C1 segment of cervical spinal cord (tissue), 14 donors: ENCODE measurements at places on chromosomes 2 and 18.

DNA sequence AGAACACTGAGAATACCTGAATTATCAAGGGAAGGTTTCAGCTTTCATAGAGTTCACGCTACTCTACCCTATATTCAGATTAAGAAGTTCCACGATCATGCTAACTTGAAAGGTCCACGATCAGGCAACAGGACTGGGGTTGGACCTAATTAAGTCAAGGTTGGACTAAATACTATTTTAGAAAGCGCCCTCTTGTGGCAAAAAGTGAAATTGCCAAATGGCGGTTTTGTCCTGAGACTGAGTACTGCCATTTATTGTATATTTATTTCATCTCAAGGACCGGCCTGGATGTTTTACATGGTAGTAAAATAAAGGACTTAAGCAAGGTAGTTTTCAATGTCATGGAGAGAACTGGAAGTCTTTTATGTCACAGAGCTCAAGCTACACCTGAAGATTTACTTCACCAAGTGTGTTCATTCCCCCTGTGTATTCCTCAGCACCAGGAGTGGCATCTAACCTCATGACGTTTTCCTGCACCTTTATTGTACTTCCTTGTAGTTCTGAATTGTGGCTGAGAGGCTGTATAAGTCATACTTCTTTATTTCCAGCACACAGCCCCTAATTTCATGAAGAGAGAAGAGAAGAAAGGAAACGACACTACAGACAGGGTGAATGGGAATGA lies 56.8 kb downstream of the SRD5A2 start:
- no peak for DNase-seq

DNA sequence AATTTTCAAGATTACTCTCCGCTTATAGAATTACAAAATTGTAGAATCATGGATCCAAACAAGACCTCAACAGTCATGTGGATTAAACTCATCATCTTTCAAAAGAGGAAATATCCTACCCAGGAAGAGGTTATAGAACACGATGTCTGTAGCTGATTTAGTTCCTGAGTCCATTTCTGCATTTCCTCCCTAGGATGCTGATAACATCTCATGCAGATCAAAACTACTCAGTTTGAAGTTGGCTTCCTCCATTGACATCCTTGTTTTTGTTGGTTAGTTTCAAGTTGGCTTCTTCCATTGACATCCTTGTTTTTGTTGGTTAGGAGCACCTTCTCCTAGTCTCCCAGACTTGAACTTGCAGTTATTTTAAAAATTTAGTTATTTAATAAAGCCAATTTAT lies 147.5 kb downstream of the PARD3B start:
- DNase-seq = no peak

- no peak for DNase-seq
Observed at GRCh38 chr2:27407798-27408491, 1.4 kb downstream of the PPM1G start.

DNA sequence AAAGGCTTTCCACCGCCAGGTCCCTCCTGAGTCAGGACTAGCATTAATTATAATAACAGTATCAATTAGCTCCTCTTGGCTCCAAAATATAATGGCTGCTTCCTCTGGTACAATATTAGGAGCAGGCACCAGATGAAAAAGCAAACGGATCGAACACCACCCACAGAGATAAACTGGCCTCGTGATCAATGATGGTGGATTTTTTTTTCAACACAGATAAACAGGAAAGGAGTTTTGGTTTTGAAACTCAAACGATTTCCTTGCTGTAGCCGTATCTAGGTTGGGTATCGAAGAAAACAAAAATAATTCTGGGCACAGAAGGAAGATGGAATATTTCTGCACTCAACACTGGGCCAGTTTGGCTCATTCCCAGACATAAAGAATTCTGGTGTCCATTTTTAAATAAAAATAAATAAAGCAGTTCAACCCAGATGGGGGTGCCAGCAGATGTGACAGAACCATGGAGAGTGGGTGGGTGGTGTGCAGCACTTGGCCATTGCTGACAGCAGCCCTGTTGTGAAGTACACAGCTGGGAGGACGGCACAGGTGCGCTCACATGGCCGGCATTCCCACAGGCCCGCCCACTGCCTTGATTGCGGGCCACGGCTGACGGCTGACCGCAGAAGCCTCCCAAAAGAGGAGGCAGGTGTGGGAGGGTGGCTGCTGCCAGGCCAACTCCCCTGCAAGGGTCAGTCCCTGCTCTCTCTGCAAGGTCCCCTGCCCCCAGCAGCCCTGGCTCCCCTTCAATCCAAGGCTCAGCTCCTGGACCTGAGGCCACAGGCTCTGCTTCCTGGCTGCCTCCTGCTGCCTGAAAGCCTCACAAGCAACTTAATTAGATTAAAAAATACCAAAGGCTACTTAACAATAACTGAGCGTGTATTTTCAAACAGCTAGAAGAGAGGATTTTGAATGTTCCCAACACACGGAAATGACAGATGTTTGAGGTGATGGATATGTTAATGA lies 351.9 kb upstream of the ID2 start:
- no peak for DNase-seq

DNA sequence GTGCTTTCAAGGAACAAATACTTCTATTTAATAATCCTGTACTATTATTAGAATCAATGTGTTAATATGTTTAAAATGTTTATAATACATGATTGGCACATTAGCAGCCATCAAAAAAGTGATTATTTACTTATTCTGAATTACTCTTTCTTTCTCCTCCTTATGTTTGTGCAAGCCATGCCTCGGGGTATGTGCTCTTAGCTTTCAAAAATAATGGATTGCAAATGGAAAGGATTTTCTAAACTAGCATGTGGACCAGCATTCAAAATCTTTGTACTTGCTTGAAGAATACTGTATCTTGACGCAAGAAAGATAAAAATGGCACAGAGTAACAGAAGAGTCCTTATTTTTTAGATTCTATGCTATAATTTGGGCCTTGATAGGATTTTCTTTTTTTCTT lies 156.5 kb downstream of the CDH7 start:
- DNase-seq = no peak

DNA sequence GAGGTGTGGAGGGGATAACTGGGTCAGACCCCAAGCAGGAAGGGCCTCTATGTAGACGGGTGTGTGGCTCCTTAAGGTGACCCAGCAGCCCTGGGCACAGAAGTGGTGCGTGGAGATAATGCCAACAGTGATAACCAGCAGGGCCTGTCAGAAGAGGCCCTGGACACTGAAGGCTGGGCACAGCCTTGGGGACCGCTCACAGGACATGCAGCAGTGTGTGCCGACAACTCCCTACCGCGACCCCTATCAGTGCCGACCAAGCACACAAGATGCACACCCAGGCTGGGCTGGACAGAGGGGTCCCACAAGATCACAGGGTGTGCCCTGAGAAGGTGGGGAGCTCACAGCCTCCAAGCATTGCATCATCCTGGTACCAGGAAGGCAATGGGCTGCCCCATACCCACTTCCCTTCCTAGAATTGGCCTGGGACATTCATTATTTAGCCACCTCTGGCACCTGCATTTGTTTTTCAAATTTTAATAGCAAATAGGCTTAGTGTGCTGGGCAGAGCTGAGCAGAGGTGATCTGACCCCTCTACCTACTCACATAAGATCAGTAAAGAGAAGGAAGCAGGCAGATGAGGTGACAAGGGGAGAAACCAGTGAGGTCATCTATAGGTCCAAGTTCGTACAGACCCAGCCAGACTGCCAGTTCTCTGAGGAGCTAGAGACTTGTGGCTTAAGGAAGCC lies 55.2 kb downstream of the BCL11A start:
- DNase-seq = no peak

- DNase-seq = no peak
Observed at GRCh38 chr2:12223732-12224131, 477.3 kb downstream of the LPIN1 start.

GRCh38 chr18:45745817-45746461 lies 22.0 kb downstream of the SLC14A1 start:
- no peak for DNase-seq

DNA sequence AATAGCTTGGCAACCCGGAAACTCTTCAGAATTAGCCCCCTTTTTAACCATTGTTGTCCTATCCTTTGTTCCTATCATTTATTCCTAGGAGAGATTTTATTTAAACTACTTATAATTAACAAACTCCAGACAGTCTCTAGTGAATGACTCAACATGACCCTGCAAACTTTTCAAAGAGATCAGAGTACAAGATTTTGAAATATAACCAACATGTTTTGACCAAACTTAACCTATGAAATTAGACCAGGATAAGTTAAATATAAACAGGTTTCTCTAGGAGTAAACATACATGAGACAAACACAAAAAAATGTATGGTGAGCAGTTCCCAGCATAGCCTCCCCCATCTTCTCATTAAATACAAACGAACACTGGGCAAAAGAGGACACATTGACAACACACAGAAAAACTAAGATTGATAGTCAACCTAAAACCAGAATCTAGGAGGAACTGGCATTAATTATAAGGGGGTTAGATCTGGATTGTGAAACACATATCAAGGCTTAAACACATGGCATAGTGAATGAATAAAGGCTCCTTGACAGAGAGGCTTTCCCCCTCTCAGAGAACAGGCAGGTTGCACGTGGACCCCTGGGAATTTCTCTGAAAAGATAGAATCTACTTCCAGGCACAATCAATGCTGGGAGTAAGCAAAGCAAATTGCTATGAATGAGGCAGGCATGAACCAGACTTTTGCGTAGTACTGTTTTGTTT lies 284.1 kb downstream of the IRS1 start:
- DNase-seq = no peak

DNA sequence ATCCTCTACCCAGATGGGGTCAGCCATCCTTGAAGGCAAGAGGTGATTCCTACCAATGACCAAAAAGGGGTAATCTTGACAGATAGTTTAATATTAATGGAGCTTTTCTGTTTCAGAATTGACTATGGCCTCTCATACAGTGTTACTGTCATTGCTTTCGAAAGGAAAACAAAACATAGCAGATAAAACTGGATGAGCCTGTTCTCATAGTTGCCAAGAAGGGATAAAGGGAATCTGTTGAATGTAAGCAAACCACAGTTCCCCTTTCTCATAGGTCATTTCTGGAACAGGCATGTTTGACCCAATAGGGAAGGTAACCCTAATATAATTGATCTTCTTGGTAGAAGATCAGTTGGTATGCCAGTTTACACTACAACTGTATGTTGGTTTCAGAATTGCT lies 1.6 kb downstream of the RAB27B start:
- DNase-seq = no peak

GRCh38 chr2:51528156-51528555 lies 496.2 kb upstream of the NRXN1 start:
- DNase-seq = no peak

DNA sequence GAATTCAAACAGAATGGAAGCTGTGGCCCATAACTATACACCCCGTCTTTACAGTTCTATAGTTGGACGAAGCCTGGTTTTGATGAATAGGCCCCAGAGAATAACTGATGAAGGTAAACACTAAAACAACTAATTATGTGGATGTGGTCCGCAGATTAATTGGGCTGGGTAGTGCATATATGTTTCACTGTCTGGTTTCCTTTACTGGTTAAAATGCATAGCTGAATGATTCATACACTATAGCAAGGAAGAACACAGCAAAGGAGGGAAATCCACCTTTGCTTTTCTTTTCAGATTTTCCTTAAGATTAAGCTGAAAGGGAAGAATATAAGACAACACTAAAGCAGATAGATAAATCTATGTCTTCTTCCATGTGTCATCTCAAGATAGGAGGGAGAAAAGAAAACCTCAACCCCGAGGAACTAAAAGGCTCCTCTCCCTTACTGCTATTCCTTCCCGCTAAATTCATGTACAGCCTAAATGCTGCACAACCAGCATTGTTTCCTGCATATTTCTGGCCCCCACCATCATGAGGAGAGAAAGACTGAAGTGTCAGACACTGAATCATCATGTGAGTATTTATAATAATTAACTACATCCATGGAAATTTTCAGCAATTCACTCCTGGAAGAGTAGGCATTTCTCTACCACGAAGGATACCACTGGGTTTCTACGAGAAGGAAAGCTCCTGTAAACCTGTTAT lies 297.1 kb upstream of the CCDC68 start:
- no peak for DNase-seq

DNA sequence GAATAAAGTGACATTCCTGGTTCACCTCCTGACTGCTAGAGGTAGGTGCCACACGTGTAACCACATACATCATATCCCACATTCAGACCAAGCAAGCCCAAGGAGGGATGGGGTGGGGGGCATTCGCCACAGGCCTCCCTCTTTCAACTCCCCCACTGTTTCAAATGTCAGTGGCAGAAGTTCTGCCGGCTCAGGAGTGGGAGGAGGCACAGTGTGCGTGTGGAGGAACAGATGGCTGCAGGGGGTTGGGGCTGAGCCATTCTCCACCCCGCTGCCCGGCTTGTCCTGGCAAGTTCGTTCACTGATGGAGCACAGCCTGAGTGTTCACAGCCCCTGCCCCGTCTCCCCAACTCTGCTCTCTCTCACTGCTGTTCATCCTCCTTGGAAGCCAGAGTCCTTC lies 75.4 kb upstream of the TANC1 start:
- DNase-seq = no peak

DNA sequence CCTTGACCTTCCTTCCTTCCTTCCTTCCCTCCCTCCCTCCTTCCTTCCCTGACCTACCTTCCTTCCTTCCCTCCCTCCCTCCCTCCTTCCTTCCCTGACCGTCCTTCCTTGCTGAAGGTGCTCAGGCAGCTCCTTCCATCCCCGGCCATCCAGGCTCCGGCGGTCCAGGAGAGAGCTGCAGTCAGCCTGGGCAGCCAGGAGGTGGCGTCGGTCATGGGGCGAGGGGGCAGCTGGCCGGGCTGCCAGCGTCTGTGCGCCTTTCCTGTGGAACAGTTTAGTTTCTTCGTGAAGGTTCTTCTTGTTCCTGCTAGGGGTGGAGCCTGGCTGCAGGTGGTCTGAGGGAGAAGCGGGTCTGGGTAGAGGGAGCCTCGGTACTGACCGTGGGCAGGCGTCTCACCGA lies 15.7 kb downstream of the GPR35 start:
- no peak for DNase-seq
